WTC11 (cell line): ENCODE measurements at places on chromosomes 16 and 17.

DNA sequence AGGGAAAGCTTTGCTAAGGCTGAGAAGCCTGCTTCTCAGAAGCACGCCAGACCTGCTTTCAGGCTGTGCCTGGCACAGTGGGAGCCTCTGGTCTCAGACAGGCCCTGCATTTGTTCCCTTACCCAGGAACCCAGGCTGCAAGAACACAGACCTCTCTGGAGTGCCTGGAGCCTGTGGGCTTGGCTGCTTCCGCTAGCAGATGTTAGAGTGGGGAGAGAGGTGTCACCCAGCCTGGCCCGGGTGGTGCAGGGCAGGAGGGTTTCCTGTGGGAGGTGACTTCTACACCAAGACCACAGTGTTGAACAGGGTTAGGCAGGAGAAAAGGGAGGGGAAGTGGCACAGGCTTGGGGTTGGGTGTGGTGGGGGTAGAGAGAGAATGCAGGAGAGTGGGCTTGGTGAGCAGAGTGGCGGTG is 35.8 kb upstream of the ADGRG1 start:
- no peak for DNase-seq
- H3K36me3 ChIP-seq: peaks cover 3% of the 10 kb centered on the region; the same call in 1 of the 2 replicates
- H3K27me3 ChIP-seq: peaks cover 27% of the 10 kb centered on the region
- H3K27ac ChIP-seq: no peak overlapping the region
- H3K4me3 ChIP-seq: no peak overlapping the region

DNA sequence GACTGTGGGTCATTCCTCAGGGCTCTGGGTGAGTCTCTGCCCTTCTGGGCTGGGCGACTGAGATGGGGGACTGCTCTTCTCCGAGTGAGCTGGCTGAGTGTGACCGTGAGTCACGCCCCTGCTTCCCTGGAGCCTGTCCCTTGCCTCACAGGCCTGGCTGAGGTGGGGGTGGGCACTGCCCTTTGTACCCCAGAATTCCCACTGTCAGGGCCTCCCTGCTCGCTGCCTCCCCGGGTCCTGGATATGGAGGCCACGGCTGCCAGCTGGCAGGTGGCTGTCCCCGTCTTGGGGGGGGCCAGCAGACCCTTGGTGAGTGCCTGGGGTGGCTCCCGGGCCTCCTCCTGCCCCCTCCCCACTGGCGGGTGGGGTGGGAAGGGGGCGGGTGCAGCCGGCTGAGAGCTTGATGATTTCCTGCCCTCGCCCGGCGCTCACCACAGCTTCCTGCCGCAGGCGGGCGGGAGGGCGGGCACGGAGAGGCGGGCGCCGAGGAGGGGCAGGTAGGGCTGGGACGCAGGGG is at the start of gene LAT:
LAT (plus strand) TSS at position 434 of the 517 bp plus-strand sequence. CDS start 366 bp downstream, outside the sequence.
- no peaks in the 10 kb centered on the region for H3K4me1 ChIP-seq
- H3K27ac ChIP-seq: no peak within 1 kb of the TSS
- no peak within 1 kb of the TSS for H3K4me3 ChIP-seq
- H3K27me3 ChIP-seq: no peaks in the 10 kb centered on the region

GRCh38 chr17:78985395-78985794 is 5.7 kb upstream of the LGALS3BP start:
- no peaks in the 10 kb centered on the region; the same call in 1 of the 2 replicates for H3K27me3 ChIP-seq
- H3K4me3 ChIP-seq: no peak overlapping the region
- DNase-seq: no peak
- H3K36me3 ChIP-seq: no peaks in the 10 kb centered on the region

GRCh38 chr16:68234188-68235107 is 1.5 kb downstream of the ESRP2 start:
- peaks cover 10% of the 10 kb centered on the region for H3K27me3 ChIP-seq
- DNase-seq: peak; percentile 71
- H3K27ac ChIP-seq: peak overlapping the region; percentile 51
- peaks cover 20% of the 10 kb centered on the region for H3K4me1 ChIP-seq
